ENCODE measurements at places on chromosomes 4 and X. TPM values are rescaled to one million over a fixed set of nuclear protein-coding genes. Genes with fewer than 3 reads are reported as not detected.

ADGRG2 gene
- total RNA-seq, result 0.16 TPM

TMEM192 gene
- total RNA-seq, result 23.2 TPM

FDCSP gene
- not detected for total RNA-seq

SSX4 gene
- total RNA-seq, result not detected

ENPEP gene
- total RNA-seq, result 1.1 TPM

UCHL1 gene
- 241 TPM for total RNA-seq

SPANXC gene
- not detected for total RNA-seq

DUX4 gene
- not detected for total RNA-seq

PDGFC gene
- 50.8 TPM for total RNA-seq

MAGEB4 gene
- total RNA-seq, result not detected

RTL9 gene
- total RNA-seq, result 0.24 TPM

SYTL4 gene
- total RNA-seq, result 2.6 TPM

PF4V1 gene
- not detected for total RNA-seq

TECRL gene
- total RNA-seq, result not detected

CCKAR gene
- total RNA-seq, result not detected

REELD1 gene
- total RNA-seq, result not detected

TCEAL6 gene
- total RNA-seq, result not detected

GPRIN3 gene
- 0.49 TPM for total RNA-seq

SH3D19 gene
- total RNA-seq, result 117 TPM

PCDH11X gene
- under 0.01 TPM for total RNA-seq

UNC5C gene
- 6.8 TPM for total RNA-seq

XIAP gene
- total RNA-seq, result 26.1 TPM

AREG gene
- 0.32 TPM for total RNA-seq

LARP1B gene
- total RNA-seq, result 22.1 TPM

ATOH1 gene
- total RNA-seq, result not detected

RHOXF2 gene
- not detected for total RNA-seq

SPANXA1 gene
- total RNA-seq, result not detected

CITED1 gene
- 0.97 TPM for total RNA-seq

WWC2 gene
- total RNA-seq, result 40.4 TPM

HSFX3 gene
- total RNA-seq, result not detected

SHROOM4 gene
- 2.2 TPM for total RNA-seq

ADAMTS3 gene
- 4.5 TPM for total RNA-seq

PAGE4 gene
- not detected for total RNA-seq

UGT2A1 gene
- not detected for total RNA-seq

SOWAHD gene
- total RNA-seq, result 0.49 TPM

NUDT10 gene
- total RNA-seq, result 3.3 TPM

AFM gene
- total RNA-seq, result not detected

RHOXF2B gene
- not detected for total RNA-seq

CFI gene
- 0.61 TPM for total RNA-seq

GAGE12H gene
- not detected for total RNA-seq

TTC29 gene
- total RNA-seq, result 0.12 TPM

TLR1 gene
- total RNA-seq, result 1.5 TPM

PCDH10 gene
- 7.5 TPM for total RNA-seq

TBX22 gene
- total RNA-seq, result not detected

JCHAIN gene
- 2.4 TPM for total RNA-seq

CLNK gene
- not detected for total RNA-seq

IDH3G gene
- 69.9 TPM for total RNA-seq

UGT8 gene
- total RNA-seq, result 0.49 TPM

NXF3 gene
- not detected for total RNA-seq

RAB28 gene
- total RNA-seq, result 18.8 TPM
